ENCODE measurements at places on chromosomes 1 and 21. TPM values are rescaled to one million over a fixed set of nuclear protein-coding genes. Genes with fewer than 3 reads are reported as not detected.

- peaks cover 28% of the 10 kb centered on the region for H3K4me1 ChIP-seq
- DNase-seq: no peak
- H3K27me3 ChIP-seq: peaks cover 4% of the 10 kb centered on the region
- peaks cover 4% of the 10 kb centered on the region for H3K36me3 ChIP-seq
Observed at GRCh38 chr1:23169727-23170335, 1.2 kb upstream of the LUZP1 start.

DNA sequence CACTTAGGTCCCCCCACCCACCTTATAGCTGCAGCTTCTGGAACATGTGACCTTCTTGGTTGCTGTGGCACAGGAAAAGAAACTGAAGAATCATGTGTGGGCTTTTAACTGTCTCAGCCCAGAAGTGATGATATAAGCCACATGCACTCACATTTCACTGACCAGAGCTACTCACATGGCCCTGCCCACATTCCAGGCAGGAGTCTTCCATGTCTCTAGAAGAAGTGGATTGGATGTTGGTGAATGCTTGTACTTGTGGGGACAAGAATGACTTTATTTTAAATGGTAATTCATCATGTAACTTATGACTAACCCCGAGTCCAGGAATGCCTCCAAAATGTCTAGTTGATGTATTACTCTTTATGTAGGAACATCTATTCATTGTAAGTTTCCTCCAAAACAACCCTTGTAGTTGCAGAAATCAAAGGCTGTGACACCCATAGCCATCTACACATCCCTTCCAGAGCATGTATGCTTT is 15.8 kb upstream of the CAMK1G start:
- no peaks in the 10 kb centered on the region for H3K36me3 ChIP-seq
- no peak for DNase-seq

GRCh38 chr1:99849413-99849743 is 783 bp upstream of the AGL start:
- H3K27me3 ChIP-seq: peaks cover 2% of the 10 kb centered on the region
- peak overlapping the region; percentile 97 for H3K4me3 ChIP-seq
- peaks cover 20% of the 10 kb centered on the region for H3K4me1 ChIP-seq
- H3K27ac ChIP-seq: peak overlapping the region; percentile 90
- peaks cover 13% of the 10 kb centered on the region for H3K36me3 ChIP-seq

DNA sequence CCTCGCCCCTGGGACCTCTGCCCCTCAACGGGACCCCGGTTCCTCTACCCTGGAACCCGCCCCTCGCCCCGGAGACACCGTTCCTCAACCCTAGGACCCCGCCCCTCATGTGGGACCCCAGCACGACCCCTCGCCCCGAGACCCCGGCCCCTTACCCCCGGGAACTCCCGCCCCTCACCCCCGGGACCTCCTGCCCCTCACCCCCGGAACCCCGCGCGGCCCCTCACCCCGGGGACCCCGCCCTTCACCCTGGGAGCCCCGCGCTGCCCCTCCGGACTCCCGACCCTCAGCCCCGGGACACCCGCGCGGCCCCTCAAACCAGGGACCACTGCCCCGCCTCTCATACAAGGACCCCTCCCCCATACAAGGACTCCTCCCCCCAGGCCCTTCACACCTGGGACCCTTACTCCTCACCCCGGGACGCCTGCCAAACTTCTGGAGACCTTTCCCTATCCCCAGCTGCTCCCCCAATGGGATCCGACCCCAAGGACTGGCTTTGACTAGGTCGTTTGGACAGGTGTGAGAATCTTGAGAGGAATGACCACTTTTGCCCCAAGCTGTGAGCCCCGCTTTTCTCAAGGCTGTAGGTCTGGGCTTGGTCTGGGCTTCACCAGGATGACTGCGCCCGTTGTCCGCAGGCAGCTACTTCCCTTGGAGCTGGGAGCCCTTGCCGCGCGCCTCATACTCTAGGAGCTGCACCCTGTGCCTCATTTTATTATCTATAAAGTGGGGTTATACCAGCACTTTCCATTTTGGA is 843 bp downstream of the DIP2A start:
- H3K27me3 ChIP-seq: no peaks in the 10 kb centered on the region
- H3K36me3 ChIP-seq: peaks cover 40% of the 10 kb centered on the region
- peak overlapping the region; percentile 92 for H3K4me3 ChIP-seq
- H3K27ac ChIP-seq: peak overlapping the region; percentile 91
- H3K4me1 ChIP-seq: peaks cover 44% of the 10 kb centered on the region

The STUM gene
- total RNA-seq: not detected

The CCT3 gene
- total RNA-seq: 163 TPM

- DNase-seq: no peak
- H3K36me3 ChIP-seq: no peaks in the 10 kb centered on the region
- H3K4me3 ChIP-seq: no peak overlapping the region
- peaks cover 16% of the 10 kb centered on the region for H3K4me1 ChIP-seq
- H3K27ac ChIP-seq: no peak overlapping the region
Observed at GRCh38 chr1:51316846-51317120, 13.6 kb downstream of the TTC39A start.

The LINGO4 gene
- not detected for total RNA-seq

The OR2T33 gene
- total RNA-seq: not detected

DNA sequence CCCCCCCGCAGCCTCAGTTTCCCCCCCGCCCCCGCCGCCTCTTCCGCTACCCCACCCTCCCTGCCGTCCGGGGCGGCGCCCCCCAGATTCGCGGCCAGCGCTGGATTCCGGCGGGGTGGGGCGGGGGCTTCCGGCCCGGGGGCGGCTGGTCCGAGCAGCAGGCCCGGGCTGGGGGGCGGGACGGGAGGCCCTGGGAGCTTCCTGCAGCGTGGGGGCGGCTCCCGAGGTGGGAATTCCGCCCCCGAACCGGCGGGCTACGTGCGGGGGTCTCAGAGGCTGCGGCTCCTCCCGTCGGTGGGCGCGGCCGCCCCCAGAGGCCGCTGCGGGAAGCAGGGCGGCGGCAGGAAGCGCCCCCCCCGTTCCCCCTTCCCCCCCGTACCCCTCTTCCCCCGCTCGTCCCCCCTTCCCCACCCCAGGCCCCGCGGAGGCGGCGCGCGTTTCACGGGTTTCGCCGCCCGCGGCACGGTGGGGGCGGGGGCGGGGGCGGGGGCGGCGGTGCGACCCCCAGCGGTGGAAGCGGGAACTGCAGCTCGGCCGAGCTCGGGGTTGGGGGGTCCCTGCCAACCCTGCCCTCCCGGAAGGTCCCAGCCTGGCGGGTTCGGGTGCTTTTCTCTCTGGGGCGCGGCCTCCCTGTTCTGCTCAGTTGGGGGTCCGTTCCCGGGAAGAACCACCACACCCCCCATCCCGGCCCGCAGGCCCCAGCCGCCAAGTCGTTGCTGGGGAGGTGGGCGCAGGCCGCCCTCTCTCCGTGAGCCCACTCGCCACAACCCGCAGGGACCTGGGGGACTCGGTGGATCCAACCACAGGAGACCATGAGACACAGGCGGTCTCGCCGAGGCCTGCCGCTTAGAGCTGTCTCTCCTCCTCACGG is 76.3 kb downstream of the MORN1 start:
- peak; percentile 82 for DNase-seq
- peak overlapping the region; percentile 68 for H3K4me3 ChIP-seq
- peak overlapping the region; percentile 74 for H3K27ac ChIP-seq
- H3K27me3 ChIP-seq: no peaks in the 10 kb centered on the region

GRCh38 chr21:31576428-31576827 is 83.1 kb upstream of the SOD1 start:
- no peak overlapping the region for H3K4me3 ChIP-seq
- peaks cover 2% of the 10 kb centered on the region for H3K4me1 ChIP-seq
- DNase-seq: no peak
- H3K36me3 ChIP-seq: no peaks in the 10 kb centered on the region
- H3K27ac ChIP-seq: no peak overlapping the region
